ENCODE measurements at places on chromosomes 5 and 9. TPM values are rescaled to one million over a fixed set of nuclear protein-coding genes. Genes with fewer than 3 reads are reported as not detected.

DNA sequence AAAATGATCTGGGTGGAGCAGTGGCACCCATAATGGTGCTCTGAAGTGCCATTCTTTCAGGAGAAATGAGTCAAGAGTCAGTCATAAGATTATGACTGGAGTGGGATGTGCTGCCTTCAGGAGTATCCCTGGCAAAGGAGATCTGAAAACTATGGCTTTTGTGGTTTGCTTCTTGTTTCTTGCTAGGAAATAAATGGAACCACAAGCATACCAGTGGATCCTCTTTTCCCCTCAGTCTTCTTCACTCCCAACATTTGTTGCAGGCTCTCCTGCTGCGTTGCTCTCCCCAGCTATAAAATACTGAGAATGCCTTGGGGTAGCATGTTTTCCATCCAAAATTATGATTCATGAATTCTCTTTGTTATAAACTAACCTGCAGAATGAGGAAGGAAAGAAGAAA is 199.1 kb downstream of the NNT start:
- peak; percentile 54 for DNase-seq

The CD14 gene
- total RNA-seq = 0.34 TPM

DNA sequence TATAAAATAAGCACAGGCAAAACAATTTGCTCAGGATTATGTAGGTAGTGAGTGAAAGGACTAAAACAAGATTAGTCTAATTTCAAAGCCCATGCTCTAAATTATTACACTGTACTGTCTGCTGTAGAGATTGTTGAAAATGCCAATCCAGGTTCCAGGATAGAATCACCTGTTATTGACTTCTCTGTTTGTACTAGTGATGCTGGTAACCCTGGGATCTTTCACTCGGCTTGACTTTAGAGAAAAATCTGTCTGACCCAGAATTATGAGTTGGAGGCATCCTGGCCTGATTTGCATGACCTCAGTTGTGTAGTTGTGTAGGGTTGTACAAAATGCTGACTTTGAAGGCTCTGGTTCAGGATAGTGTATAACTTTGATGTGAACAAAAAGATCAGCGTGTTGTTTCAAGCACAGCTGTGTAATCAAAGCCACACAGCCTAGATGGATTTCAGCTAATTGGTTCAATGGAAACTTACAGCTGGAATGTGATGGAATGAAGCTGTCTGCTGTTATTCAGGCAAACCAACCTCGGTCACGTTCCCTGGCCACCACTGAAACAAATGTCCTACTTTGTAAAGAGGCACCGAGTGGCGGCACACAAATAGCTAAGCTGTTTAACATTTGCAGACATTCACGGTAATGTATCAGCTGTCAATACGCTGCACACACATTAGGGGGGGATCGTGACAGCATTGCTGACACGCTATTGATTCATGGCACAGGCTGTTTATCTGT is 340.3 kb downstream of the KCTD16 start:
- DNase-seq = no peak

DNA sequence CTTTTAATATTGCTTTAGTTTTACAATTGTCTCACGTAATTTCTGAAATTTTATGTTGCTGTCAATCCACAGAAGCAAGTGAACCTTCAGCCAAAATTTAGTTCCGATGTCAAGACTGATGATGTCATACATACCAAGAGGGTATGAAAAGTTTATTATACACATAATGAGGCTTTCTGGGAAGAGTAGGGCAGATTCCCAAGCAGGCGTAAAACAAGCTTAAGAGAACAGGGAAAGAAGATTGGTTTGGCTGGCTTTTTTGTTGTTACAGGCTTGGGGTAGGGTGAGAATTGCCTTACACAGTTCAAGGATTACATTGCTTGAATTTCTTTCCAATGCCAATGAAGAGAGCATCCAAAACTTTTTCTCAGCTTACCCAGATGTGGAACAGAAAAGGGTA is 1962.9 kb upstream of the CDH6 start:
- no peak for DNase-seq

- no peak for DNase-seq
Observed at GRCh38 chr5:135395451-135395850, 3.6 kb downstream of the MACROH2A1 start.

DNA sequence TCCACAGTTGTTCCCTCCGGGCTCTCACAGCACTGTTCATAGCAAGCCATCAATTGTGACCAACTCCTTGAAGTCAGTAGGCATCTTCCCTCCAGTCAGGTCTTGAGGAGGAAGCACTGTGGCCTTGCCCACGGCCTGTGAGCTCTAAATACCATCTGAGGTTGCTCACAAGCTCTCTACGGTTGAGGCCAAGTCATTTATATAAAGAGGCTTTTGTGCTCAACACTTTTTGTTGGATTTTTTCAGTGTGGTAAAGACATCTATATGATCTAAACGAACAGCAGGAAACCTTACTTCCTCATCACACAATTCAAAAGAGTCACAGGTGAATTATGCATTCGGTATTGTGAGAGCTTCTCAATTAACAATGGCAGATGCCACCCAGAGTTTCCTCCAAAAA is 97.3 kb downstream of the ZNF462 start:
- DNase-seq = no peak

GRCh38 chr5:171863935-171864334 is 78.3 kb downstream of the SMIM23 start:
- DNase-seq = peak; percentile 93

The ERAP2 gene
- 2.5 TPM for total RNA-seq

The FBXO10 gene
- total RNA-seq = 12.7 TPM

GRCh38 chr5:76475385-76475784 is 72.3 kb downstream of the IQGAP2 start:
- no peak for DNase-seq

All from astrocyte (in vitro differentiated cells and primary cell).